ENCODE measurements at places on chromosomes 5 and 9.
A peak's percentile ranks its signal among the peaks of the same experiment; 100 is the strongest.

DNA sequence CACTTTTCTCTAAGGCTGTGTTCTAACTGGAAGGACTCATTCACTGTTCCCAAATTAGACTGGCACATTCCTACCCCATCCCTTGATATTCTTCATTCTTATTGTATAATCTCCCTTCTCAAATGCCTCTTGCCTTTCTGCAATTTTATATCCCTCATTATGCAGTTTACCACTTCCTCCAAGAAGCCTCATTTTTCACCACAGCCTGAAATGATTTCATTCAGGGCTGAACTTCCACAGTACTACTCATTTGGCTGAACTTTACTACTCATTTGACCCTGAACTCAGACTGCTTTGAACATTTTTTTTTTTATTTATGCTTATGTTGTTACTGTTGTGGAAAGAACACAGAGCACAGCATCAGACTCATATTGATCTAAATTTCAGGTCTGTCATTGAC is 32.7 kb downstream of the GRIA1 start:
- DNase-seq: no peak

DNA sequence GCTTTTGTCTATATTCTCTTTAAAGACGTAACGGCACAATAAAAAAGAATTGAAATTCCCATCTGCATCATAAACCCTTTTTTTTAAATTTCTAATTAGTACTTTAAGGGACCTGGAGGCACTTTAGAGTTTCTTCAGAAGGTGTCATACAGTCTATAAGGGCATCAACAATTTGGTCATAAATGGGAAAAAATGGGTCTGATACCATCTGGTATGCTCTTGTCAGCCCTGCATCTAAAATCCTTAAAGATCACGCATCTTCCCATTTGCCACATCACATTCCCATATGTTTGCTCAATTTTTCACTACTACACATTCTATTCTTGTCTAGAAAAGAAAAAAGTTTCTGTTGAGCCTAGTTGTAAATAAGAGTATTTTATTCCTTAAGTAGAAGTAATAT is 53.8 kb downstream of the COX7C start:
- no peak for DNase-seq

DNA sequence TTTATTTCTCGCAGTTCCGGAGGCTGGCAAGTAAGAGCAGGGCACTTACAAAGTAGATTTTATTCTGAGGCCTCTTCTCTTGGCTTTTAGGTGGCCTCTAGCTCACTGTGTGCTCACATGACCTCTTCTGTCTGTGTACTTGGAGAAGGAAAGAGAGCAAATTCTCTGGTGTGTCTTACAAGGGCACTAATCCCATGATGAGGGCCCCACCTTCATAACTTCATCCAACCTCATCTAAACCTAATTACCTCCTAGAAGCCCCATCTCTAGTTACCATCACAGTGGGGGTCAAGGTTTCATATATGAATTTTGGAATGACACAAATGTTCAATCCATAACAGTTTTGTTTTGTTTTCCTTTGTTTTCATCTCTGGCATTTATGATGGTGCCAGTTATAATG is 376.1 kb downstream of the ADGRV1 start:
- DNase-seq: no peak

DNA sequence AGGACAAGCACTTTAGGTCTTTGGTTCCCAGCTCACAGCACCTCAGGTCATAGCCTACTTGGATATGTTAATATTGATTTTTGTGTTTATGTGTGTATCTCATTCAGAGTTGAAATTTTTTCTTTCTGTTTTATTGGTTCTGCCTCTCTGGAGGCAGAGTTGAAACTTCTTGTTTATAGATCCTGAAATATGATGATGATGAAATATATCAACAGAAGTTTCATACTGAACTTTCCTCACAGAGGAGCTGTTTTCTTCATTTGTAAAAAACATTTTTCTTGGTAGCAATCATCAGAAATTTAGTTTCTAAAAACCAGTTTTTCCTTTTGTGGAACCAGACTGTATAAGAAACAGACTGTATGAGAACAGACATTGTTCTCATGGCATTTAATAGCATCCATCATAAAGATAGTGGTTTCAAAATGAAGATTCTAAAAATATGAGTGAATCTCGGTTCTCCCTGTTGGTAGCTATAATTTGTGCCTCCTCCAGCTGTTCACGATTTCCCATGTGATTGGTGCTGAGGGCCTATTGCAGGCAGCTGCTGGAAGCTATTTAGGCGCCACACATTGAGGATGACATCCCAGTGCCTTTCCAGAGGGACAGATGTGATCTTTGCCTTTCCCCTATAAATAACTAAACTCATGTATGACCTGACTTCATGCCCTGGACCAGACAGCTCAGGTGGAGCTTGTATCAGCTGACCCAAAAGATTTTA is 39.5 kb upstream of the CFAP157 start:
- DNase-seq: no peak

DNA sequence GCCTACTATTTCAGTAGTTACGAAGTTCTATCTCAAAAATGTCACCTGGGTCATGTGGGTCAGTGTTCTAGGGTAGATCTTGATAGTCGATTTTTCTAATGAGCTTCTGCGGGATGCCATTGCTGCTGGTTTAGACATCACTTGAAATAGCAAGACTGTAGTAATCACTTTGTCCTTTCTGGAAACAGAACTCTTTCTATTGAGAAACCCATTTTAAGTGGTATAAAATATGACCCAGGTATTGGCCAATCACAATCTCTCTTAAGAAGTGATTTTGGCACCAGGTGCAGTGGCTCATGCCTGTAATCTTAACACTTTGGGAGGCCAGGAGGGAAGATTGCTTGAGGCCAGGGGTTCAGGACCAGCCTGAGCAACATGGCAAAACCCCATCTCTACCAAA is 17.6 kb downstream of the ARRDC3 start:
- DNase-seq: no peak

DNA sequence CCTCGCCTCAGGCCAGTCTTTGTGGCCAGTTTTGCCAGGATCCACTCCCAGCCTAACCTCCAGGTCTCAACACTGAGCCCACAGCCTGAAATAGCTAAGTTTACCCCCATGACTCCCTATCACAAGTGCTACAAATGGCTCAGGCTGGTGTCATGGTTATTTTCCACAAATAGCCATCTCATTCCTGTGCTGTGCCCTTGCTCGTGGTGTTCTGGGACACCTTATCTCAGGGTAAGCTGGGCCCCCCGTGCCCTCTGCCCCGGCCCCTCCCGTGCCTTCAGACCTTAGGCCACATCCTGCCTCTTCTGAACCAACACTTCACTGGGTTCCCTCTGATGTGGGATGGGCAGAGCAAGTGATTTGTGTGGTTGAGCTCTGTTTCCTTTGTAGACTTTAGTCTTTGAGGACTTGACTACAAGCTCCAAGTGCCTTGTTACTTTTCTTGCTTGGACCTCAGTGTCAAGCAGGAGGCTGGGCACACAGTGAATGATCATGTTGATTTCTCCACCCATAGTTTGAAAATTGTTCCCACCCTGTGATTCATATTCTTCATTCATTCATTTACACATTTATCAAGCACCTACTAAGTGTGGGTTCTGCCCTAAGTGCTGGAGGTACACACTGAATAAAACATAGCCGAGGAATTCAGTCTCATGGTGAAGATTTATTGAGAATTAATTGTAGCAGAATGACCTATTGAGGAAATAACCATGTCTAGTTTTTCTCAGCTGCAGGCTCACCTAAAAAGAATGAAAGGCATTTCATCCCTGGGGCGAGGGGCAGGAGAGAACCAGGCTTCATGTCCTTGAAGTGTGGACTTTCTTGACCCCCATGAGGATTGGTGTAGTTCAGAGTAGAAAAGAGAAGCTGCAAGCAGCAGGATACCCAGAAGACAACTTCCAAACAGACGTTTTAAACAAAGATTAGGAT is 84.5 kb upstream of the CTNNA1 start:
- DNase-seq: no peak

- no peak for DNase-seq
Observed at GRCh38 chr5:24142341-24142740, 502.4 kb downstream of the CDH10 start.

- no peak for DNase-seq
Observed at GRCh38 chr5:149611326-149611725, 30.0 kb downstream of the ARHGEF37 start.

GRCh38 chr5:757931-758697 is 26.4 kb downstream of the ZDHHC11B start:
- DNase-seq: no peak

DNA sequence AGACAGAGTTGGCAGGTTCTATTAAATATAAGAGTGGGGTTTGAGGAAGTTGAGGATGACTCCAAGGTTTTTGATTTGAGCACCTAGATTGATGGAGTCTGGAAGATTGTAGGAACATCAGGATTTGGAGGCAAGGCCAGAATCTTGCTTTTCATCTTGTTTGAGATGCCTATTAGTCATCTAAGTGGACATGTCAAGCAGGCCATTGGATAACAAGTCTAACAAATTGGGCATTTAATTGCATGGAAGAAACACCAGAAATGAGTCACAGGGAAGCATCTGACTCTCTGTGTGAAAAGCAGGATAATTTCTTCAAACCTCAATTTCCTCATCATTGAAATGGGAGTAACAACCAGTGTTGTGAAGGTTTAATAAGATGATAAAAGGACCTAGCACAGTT is 53.3 kb upstream of the ARL15 start:
- no peak for DNase-seq

DNA sequence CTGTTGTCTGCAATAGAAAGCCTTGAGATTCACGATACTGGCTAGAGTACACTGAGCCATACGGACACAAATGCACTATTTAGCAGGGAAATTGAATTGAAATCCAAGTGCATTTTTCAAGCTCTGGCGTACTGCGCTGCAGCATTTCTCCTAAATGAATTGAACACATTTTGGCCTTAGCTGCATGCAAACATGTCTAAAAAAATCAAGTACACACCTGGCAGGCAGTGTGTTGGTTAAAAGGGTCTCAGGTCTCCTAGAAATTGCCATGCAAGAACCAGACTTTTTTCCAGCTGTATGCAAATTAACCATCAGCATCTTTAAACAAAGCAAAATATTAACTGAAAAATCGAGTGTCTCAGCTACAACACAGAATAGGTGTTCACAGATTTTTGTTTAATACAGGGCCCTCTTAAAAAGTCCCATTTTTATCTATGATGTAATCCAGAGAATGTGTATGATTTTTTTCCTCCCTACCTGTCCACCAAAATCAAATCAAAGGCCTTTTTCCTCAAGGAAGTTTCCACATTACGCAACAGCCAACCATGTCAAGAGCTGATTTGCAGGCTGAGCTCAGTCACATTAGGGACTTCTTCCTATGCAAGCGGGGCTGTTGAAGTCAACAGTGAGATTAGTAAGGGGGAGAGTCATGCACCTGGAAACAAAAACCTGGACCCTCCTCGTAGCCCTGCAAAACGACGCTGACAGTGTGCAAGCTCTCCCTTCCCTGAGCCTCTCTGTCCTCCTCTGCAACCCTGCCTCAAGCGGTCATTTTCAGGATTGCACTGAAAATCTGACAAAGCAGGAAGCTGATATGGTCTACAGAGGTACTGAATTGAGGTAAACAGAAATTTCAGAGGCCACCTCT is 14.1 kb upstream of the SFXN1 start:
- peak; percentile 75 for DNase-seq

DNA sequence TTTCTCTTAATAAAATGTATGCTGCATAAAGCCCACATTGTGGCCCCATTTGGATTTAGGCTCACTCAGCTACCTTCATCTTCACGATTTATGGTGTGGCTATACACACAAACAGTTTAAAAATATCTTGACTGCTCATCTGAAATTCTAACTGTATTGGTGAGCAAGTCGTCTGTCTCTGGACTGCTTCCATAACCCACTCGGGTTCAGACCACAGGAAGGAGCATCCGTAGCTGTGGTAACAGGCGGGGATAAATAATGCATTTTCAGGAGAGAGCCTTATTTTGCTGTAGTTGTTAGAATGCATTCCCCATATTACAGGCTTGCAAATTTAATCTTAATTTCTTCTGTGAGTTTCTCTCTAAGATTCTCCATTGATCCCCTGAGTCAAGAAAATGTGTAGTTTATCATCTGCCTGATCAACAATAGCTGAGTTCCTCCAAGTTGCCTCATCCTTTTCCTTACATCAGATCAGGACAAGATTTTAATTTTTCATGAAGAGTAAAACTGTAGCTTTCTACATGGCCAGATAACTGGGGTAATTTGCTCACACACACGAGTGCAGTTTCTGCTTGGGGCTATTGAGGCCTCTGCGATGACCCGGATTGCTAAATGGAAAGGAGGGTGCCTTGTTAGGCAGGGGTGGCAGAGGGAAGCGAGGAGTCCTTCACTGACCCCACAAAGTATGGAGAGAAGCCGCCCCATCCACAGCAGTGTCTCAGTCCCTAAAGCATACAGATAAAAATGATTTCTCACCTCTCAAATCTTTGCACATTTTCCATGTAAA is 133.9 kb downstream of the FSTL4 start:
- no peak for DNase-seq

GRCh38 chr9:31671011-31671410 is 713.4 kb upstream of the ACO1 start:
- no peak for DNase-seq

DNA sequence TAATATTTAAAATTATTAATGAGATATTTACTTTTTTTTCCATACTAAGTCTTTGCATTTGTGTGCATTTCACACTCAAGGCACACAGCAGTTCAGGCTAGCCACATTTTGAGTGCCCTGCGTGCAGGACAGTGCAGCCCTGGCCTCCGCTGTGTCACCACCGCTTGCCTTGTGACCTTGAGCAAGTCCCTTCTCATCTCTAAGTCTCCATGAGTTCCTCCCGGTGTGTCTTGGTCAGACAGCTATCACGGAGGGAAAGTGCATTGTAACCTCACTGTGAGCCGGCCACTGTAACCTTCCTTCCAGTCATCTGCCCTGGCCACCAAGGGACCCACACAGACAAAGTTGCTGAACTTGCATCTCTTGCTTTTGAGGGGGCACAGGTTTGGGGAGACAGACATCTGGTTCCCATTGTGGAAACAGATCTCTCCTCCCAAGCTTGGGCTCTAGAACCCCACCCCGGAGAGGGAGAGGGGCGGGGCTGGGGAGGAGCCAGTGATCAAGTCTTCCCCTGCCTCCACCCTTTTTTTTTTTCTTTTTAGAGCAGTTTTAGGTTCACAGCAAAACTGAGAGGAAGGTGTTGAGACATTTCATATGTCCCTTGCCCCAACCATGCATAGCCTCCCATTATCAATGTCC is 96.8 kb downstream of the C9orf50 start:
- DNase-seq: no peak

GRCh38 chr9:81979196-81979595 is 9.4 kb upstream of the SPATA31D1 start:
- no peak for DNase-seq

DNA sequence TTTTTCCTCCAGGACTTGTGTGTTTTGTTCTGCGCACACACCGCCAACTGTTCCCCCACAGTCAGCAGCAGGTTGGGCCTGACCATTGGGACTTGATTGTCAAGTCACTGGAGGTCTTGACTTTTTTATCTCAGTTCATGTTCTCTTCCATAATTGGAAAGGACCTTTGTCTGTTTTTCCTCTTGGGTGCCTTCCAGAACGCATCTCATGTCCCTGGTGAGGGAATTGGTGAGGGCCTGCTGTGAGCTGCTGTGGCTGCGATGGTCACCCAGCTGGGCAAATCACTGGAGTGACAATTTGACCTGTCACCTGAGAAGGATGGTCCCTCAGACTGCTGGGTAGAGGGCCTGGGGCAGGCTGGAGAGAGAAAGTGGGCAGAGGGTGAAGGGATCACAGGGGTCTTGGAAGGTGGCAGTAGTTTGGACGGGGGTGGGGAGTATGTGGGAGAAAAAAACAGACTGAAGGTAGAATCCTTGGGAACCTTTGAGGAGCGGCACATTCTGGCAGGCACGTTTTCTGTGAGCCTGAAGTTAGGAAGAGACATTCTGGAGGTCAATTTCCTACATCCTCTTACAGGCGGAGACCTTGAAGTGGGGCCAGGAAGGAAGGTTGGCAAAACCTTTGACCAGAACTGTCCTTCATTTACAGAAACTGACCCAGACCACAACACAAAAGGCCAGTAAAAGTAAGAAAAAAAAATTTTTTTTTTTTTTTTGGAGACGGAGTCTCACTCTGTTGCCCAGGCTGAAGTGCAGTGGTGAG is 4.4 kb downstream of the CDK9 start:
- no peak for DNase-seq

Measured in COR-L47 (cell line).